ENCODE measurements at places on chromosomes 1 and 21. TPM values are rescaled to one million over a fixed set of nuclear protein-coding genes. Genes with fewer than 3 reads are reported as not detected.

GRCh38 chr1:156060937-156061636 is at the start of gene RAB25:
RAB25 (plus strand) TSS chr1:156061160; CDS start chr1:156061401, 241 bp downstream.
- DNase-seq = peak; percentile 28

DNA sequence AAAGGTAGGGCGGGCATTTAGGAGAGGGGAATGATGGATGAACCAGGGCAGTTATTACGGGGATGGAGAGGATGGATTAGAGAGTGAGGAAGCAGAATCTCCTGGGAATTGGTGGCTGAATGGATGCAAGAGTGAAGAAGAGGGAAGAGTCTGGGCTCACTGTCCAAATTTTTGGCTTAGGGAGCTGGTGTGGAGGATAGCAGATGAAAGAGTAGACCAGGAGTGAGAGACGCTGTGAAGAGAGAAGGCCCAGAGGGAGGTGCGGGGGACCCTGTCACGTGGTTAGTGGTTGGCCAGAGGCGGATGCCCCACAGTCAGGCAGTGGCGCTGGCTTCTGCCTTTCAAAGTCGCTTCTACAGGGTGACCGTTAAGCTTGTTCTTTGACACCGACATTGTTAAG is 78.4 kb downstream of the PEX14 start:
- peak; percentile 14 for DNase-seq

DNA sequence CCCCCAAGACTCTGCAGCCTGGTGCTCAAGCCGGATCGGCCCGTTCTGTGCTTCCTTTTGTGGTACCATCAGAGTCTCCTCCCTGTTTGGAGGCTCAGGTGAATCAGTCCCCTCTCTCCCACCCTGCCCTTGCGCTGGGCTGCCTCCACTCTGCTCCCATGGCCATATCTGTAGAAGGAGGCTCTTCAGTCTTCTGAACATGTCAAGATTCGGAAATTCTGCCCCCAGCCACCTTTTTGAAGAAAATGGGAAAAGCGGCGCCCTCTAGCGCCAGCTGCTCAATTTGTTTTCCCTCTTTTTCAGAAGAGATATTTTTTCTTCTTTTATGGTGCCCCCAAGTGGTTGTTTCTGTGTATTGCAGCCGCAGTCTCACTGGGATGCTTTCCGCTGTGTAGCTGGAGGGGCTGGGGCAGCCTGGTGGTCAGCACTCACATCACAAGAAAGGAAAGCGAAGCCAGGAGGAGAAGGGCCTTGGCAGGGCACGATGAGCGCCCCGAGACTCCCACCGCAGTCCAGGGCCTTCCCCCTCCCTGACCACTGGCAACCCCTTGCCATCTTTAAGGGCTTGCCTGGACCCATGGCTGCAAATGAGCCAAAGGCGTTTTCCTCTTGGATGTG is 58.4 kb upstream of the CACNA1E start:
- peak; percentile 41 for DNase-seq

DNA sequence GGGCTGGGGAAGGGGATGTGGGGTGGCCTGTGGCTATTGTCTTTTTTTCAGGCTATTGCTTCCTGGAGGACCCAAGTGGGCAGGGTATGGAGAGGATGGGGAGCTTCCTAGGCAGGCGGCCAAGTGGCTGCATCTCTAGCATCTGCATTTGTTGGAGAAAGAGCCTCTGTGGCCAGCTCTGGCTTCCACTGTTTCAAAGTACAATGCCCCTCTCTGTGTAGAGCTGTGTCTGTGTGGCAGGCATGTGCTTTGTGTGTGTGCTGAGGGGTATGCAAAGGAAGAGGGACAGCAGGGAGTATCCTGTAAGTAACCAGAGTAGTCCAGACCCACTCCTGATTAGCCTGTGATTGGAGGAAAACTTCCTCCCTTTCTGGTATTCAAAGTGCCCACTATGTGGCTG is 40.6 kb downstream of the KCNA2 start:
- DNase-seq = no peak

The ANKRD35 gene
- total RNA-seq = 0.28 TPM

Data from thymus (tissue), 14 donors.